ENCODE measurements at places on chromosomes 4 and X.

- no peak for DNase-seq
Measured at GRCh38 chr4:149884046-149884445, 68.4 kb upstream of the IQCM start.

GRCh38 chr4:75087865-75088264 lies 154.9 kb downstream of the PARM1 start:
- DNase-seq = no peak

- DNase-seq = no peak
Measured at GRCh38 chr4:28772066-28772465, 1911.4 kb downstream of the STIM2 start.

DNA sequence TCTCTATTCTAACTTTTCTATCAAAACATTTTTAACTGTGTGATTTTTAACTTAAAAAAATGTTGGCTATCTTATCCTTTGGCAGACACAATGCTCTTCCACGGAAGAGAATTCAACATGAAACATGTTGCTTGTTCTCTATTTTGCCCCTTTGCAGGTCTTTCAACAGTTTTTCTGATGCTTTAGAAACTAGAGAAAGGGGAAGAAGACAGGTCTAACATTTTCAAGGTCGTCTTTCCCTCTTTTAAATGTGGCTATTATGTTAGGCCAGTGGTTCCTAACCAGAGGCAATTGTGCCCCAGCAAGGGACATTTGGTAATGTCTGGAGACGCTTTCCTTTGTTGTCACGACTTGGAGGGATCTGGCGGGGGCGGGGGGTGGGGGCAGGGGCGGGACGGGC lies 95.0 kb downstream of the SH3KBP1 start:
- peak; percentile 41 for DNase-seq

- no peak for DNase-seq
Measured at GRCh38 chr4:20570981-20571715, 129.1 kb upstream of the PACRGL start.

GRCh38 chr4:116400480-116400879 lies 684.9 kb downstream of the TRAM1L1 start:
- DNase-seq = no peak

DNA sequence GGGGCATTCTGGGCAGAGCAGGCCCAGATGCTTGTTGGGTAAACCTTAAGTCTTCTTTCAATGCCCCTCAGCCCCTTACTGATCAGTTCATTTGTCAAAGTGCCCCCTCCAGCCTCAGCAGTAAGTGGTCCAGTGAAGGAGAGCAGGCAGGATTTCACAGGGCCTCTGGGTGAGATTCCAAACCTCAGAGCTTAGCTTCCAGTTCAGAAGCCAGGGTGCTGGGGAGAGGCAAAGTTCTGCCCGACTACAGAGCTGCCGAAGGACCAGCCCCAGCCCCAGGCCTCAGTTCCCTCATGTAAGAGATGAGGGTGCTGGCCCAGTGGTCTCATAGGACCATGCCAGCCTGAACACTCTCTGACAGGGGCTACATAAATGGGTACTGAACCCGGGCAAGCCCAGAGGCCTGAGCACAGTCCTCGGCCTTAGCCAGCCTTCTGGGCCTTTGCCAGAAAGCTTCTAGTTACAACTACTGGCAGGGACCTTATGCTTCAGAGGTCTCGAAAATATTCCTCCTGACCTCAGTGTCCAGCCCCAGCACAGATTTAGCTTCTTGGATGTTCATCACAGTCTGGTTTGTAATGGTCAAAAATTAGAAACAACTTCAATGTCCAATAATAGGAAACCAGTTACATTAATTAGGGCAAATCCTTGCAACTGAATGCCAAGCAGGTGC lies 851 bp upstream of the RIPPLY1 start:
- DNase-seq = no peak

DNA sequence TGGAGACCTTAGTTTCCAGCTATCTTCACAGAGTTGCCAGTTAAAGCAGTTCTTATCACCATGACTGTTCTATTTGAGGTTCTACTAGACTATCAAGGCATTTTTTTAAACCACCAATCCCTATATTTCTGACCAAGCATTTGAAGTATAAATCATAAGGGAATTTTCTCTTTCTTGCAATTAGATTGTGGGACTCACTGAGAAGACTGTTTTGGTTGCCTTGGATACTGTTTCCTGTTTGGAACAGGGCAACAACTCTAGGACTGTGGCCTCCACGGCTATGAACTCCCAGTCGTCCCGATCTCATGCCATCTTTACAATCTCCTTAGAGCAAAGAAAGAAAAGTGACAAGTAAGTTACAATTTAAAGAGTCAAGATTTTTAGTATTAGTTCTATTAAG lies 11.8 kb downstream of the KIF4A start:
- no peak for DNase-seq

GRCh38 chrX:80335062-80335830 lies 85.0 kb upstream of the TENT5D start:
- DNase-seq = no peak

GRCh38 chrX:32533848-32534247 lies 677.5 kb downstream of the DMD start:
- no peak for DNase-seq

- DNase-seq = peak; percentile 51
Measured at GRCh38 chr4:83276299-83277040, 8.1 kb downstream of the COQ2 start.

- no peak for DNase-seq
Measured at GRCh38 chr4:182194091-182194824, 48.9 kb upstream of the TENM3 start.

- DNase-seq = no peak
Measured at GRCh38 chr4:5626913-5627312, 81.4 kb downstream of the EVC2 start.

DNA sequence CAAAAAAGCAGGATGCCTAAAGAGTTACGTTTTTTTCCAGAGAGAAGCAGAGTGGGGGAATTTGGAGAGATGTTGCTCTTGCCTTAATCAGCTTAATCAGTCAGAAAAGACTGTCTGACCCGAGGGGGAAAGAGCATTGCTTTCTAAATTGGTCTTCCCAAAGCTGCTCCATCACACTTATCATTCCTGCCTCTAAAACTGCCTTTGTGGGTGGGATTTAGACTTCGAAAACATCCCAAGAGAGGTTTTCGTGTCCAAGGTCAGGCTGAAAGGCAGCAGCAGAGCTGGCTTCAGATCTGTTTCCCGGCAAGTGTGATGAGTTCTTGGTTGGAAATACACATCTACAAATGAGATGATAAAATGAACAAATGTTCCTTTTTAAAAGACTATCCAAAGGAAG lies 155.2 kb downstream of the SH2D1A start:
- no peak for DNase-seq

GRCh38 chr4:3331511-3332394 lies 38.9 kb downstream of the RGS12 start:
- DNase-seq = no peak

DNA sequence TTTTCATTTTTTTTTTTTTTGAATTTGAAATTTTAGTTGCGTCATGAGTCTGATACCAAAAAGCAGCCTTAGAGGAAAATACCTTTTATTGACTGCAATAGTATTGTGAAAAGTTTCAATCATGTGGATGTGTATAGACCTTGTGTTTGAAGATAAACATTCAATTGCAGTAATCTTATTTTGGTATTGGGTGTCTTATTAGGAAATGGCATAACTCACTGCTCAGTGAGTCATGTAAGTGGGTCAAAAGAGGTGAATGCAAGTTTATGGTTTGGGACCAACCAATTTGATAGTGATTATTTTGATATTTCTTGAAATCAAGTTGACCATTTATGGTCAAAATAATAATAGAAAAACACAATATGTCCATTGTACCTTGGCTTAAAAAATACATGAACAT lies 627.8 kb upstream of the SLIT2 start:
- no peak for DNase-seq

DNA sequence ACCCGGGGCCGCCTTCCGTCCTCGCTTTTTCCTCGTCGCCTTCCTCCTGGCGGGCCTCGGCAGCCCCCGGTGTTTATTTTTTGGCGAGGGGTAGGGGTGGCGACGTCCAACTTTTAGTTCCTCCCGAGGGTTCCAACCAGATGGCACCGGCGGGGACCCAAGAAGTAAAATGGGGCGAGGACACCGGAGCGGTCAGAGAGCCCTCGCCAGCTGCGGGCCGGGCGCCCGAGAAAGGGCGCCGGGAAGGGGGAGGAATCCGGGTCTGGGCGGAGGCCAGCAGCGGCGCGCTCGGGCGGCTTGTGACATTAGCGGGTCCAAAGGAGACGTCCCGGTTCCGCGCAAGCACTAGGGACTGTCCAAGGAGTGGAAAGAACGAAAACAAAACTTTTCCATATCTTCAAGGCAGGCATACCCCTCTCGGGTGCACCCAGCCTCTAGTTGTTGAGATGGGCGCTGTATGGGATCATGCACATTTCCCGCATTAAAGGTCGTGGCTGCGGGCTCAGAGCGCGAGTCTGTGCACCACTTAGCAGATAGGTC lies 691 bp upstream of the USP46 start:
- DNase-seq = no peak

GRCh38 chr4:188661502-188661901 lies 522.3 kb downstream of the TRIML1 start:
- DNase-seq = no peak

GRCh38 chr4:1242506-1243450 lies 6.2 kb downstream of the CTBP1 start:
- no peak for DNase-seq

- DNase-seq = no peak
Measured at GRCh38 chr4:55447831-55448230, 52.1 kb downstream of the TMEM165 start.

DNA sequence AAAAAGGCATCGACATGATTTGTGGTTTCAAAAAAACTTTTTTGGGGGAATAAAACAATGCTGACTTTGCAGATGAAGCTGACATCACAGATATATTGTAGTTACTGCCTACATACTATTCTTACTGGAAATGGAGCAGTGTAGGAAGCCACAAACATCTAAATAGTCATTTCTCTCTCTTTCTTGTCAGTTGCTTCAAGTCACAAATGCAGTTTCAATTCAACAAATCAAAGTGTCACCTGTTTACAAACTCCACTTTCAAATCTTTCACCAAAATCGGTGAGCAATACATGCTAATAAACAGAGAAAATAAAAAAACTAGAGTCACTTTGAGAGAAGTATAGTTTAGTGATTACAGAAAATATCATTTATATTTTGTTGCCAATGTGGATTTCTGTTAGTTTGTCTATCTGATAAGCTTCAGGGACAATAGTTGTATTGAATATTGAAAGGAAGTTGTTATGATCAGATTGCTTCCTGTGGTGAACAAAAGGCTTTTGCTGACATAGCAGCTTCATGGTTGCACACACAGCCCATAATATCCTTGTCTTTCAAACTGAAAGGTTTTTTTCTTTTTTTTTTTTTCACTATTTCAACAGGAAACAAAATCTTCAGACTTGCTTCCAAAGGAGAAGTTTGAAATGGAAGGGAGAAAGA lies 49.7 kb upstream of the PTPN13 start:
- no peak for DNase-seq

DNA sequence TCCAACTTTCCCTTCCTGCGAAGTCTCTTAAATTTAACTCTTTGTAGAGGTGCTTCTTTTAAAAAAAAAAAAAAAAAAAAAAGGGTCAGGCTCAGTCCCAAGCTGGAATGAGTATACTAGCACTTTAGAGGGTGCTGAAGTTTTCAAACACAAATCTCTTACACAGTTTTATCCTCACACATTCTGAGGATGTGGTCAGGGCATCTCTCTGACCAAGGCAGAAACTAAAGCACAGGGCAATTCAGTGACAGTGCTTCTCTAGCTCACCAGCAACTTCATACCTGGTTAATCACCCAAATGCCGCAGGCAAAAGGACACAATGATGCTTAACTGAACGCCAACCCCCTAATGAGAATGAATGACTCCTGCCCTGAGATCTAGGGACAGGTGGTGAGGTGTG lies 9.8 kb upstream of the PGM2 start:
- DNase-seq = no peak

DNA sequence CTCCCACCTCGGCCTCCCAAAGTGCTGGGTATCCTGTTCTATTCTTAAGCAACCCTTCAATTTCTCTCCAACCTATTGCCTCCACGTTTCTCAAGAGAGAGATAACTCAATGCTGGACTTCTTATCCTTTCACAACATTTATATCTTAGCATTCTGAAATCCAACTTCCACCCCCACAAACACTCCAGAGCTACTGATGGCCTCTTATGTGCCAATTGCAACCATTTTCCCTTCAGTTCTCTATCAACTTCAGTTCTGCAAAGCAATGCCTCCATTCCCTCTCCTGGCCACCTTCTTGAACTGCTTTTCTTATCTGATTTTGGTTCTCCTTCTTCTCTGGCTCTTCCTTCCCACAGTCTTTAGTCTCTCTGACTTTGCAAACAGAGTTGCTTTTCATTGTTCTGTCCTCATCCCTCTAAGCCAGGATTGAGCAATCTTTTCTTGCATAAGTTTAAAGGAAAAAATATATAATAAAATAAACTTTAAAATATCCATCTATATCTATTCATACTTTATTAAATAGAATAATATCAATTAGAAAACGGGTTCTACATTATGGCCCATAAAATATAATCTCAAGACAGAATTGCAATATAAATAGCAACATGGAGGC lies 3.6 kb upstream of the STBD1 start:
- no peak for DNase-seq

GRCh38 chr4:105469736-105470135 lies 4.1 kb downstream of the PPA2 start:
- DNase-seq = no peak

GRCh38 chr4:73723928-73724327 lies 16.4 kb upstream of the CXCL8 start:
- no peak for DNase-seq

DNA sequence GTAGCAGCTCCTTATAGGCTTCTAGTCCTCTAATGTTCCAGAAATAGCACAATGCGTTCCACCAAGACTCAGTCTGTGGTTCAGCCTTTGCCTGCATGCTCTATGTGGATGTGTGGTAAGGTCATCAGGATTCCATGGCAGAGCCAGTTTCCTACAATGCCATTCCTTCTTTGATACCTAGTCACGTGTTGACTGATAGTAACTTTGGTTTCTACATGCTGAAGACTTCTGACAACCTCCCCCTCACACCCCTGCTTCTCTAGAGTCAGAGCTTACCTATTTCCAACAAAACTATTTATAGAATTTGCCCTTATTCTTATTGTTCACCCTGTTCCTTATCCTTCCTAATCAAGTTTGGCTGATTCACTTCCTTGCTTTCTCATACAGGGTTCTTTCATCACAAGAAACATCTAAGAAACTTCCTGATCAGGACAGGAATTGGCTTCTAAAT lies 81.1 kb downstream of the CT47B1 start:
- DNase-seq = no peak

DNA sequence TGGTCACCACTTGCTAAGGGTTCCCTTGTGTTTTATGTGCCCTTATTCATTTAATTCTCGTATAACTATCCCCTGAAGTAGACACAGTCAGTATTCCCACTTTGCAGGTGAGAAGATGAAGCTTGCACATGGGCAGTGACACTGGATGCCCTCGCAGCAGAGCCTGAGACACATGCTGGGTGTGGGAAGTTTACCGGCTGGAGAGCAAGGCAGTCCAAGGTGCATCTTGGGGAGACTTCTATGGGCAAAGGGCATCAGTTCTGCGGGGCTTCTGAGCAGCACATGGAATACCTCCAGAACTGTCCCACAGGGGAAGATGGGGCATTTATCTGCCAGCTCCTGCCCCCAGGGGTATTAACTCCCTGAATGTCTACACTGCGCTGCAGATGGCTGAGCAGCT lies 92.2 kb downstream of the SLC2A9 start:
- DNase-seq = no peak

Data from B cell (primary cell).